Gastroesophageal sphincter (tissue), 4 donors: ENCODE measurements at places on chromosomes 12 and 14.

DNA sequence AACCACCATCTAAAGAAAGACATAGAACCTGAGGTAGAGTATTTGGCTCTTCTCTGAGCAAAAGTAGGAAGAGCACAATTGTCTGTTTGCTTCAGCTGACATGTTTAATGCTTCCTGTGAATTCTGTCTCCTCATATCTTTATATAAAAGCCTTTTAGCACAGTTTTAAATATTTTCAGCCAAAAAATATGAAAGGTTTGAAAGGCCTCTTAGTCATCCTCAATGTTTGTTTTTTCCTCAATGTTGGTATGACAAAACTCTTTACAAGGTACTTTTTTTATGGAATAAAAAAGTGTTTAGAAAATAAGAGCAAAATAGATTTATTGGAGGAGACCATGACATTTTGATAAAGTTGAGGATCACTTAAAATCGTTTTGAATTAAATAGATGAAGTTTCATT, 360.9 kb downstream of the NAV3 start:
- no peak overlapping the region for H3K27ac ChIP-seq
- ATAC-seq, result no peak
- H3K4me1 ChIP-seq, result no peaks in the 10 kb centered on the region
- H3K36me3 ChIP-seq, result no peaks in the 10 kb centered on the region
- no peaks in the 10 kb centered on the region for H3K27me3 ChIP-seq

GRCh38 chr12:42130672-42131402, 13.8 kb downstream of the GXYLT1 start:
- H3K4me1 ChIP-seq, result peaks cover 12% of the 10 kb centered on the region
- no peaks in the 10 kb centered on the region for H3K36me3 ChIP-seq
- H3K27me3 ChIP-seq, result no peaks in the 10 kb centered on the region
- H3K4me3 ChIP-seq, result no peak overlapping the region
- peak; percentile 66 for ATAC-seq

DNA sequence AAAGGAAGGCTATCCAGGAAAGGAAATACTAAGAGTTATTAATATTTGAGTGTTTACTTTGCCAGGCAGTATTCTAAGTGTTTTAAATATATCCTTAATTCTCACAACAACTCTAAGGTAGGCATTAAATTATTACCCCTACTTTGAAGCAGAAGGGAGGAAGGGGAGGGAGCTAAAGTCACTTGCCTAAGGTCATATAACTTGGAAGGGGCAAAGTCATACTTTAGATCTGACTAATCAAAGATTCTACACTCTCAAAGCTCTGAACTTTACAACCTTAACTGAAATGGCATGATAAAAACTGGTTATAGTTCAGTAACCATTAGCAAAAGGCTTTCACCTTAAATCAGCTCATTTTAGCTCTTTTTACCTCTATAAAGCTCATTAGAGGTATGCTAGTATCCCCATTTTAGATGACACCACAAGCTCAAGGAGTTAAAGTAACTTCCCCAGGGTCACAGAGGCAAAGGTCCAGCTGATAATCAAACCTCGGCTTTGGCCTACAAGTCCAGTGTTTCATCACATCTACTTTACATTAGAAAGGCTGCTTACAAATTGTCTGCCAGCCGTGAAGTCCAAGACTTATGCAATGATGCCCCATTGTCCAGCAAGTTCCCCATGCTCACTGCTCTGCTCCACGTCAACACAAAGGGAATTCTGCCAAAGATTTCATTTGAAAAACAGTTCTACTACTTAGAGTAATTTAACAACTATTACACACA, 223.9 kb downstream of the MED13L start:
- no peaks in the 10 kb centered on the region for H3K36me3 ChIP-seq
- H3K27ac ChIP-seq, result peak overlapping the region; percentile 48
- no peaks in the 10 kb centered on the region for H3K27me3 ChIP-seq
- H3K4me3 ChIP-seq, result no peak overlapping the region
- peak; percentile 89 for ATAC-seq

DNA sequence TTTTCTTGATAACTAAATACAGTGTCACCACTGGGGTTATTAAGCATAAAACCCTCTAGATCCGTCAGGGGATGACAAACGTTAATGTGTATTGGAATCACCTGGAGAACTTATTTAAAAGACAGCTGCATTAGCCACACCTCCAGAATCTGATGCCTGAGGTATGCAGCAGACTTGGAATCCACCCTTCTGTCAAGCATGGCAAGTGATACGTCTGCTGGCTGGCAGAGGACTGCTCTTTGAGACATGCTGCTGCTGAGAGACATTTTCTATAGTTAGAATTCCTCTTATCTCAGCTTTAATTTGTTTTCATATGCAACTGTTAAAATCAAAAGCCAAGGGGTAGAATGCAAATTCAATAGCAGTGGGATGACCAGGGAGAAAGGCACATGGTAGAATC, 496.3 kb downstream of the NELL2 start:
- no peak for ATAC-seq
- H3K36me3 ChIP-seq, result peaks cover 7% of the 10 kb centered on the region
- no peaks in the 10 kb centered on the region for H3K4me1 ChIP-seq
- H3K4me3 ChIP-seq, result no peak overlapping the region

DNA sequence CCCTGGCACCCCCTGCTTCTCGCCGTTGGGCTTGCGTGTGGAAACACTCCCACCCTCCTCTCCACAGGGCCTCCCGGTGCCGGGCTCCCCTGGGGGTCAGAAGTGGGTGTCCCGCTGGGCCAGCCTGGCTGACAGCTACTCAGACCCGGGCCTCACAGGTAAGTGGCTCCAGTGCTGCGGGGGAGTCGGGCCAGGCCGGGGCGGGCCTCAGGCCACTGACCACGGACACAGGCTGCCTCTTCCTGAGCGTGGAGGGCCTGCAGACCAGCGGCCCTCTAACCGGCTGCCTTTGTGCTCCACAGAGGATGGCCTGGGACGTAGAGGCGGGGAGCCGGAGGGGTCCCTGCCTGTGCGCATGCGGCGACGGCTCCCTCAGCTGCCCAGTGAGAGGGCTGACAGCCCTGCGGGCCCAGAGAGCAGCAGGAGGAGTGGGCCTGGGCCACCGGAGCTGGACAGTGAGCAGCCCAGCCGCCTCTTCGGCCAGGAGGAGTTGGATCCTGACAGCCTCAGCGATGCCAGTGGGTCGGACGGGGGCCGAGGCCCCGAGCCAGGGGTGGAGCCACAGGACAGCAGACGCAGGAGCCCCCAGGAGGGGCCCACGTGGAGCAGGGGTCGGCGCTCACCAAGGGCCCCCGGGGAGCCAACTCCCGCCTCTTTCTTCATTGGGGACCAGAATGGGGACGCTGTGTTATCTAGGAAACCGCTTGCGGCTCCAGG, 21.1 kb downstream of the CEP170B start:
- no peak overlapping the region for H3K27ac ChIP-seq
- no peaks in the 10 kb centered on the region for H3K27me3 ChIP-seq
- ATAC-seq, result no peak
- H3K4me1 ChIP-seq, result no peaks in the 10 kb centered on the region
